Lower leg skin (tissue), 4 donors: ENCODE measurements at places on chromosomes 16 and 17.

DNA sequence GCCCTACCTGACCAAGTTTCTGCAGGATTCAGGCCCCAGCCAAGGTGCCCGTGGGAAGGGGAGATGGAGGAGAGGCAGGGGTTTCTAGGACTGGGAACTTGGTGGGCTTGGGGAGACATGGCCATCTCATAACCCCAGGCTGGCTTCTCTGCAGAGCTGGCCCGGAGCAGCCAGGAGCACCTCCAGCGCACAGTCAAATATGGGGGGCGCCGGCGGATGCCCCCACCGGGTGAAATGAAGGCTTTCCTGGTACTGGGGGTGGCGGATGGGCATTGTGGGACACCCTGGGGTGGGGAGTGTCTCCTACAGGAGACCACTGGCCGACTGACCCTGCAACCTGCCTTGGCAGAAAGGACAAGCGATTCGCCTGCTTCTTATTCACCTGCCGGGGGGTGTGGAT is 9.2 kb upstream of the SMIM5 start:
- no peak for DNase-seq

- no peak for DNase-seq
Measured at GRCh38 chr16:75732871-75733270, 6.6 kb upstream of the CPHXL start.

DNA sequence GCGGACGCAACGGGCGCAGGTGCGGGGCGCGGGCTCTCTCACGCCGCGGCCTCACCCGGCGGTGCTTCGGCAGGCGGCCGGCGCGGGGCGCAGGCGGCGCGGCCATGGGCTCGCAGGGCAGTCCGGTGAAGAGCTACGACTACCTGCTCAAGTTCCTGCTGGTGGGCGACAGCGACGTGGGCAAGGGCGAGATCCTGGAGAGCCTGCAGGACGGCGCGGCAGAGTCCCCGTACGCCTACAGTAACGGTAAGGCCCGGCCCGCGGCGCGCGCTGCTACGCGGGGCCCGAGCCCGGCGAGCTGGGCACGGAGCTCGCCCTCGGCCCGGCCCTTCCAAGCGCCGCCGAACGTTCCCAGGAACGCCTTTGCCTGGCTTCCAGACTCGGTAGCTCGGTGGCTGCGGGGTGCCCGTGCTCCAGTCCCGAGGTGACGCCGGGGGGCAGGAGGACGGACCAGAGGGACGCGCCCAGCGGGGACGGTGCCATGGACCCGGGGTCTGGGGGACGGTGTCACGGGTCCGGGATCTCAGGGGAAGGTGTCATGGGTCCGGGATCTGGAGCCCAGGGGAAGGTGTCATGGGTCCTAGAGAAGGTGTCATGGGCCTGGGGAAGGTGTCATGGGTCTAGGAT is 435 bp downstream of the RAB40C start:
- DNase-seq = peak; percentile 92

GRCh38 chr16:27226476-27226875 is 23.1 kb downstream of the KDM8 start:
- DNase-seq = no peak

- DNase-seq = no peak
Measured at GRCh38 chr17:3866276-3866675, 20.2 kb upstream of the NCBP3 start.

DNA sequence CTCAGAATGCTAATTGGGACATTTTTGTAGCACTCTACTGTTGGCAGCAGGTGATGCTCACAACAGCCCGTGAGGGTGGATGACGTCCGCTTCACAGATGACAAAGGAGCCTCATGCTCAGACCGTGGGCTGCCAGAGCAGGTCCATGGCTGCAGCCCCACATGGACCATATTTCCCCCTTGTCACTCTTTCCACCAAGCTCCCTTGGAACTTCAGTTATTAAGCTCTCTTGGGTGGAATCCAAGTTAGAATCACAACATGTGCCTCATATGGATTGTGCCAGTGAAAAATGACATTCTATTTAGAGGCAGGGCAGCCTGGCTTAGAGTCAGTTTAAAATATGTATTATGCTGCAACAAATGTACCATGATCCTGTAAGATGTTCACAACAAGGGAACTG is 33.2 kb upstream of the STH start:
- DNase-seq = no peak

DNA sequence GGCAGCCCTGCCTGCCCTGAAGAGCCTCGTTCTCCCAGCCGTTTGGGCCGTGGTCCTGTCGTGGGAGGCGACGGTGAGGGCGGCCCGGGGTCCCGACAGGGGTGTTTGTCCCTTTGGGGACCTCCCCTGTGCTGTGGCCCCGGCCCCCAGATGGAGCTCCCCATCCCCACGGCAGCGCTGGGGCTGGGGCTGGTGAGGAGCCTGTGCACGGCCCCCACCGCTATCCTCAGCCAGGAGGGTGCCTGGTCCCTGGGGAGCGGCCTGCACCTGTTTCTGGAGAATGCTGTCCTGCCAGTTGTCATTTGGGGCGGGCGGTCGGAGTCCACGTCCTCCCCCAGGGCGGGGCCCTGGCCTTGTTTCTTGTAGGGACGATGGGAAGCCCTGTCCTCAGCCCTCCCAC is 6.6 kb downstream of the CAPN15 start:
- DNase-seq = no peak

- DNase-seq = peak; percentile 41
Measured at GRCh38 chr17:32912218-32912897, 15.6 kb upstream of the TMEM98 start.
